ENCODE measurements at places on chromosomes 6 and 20.

DNA sequence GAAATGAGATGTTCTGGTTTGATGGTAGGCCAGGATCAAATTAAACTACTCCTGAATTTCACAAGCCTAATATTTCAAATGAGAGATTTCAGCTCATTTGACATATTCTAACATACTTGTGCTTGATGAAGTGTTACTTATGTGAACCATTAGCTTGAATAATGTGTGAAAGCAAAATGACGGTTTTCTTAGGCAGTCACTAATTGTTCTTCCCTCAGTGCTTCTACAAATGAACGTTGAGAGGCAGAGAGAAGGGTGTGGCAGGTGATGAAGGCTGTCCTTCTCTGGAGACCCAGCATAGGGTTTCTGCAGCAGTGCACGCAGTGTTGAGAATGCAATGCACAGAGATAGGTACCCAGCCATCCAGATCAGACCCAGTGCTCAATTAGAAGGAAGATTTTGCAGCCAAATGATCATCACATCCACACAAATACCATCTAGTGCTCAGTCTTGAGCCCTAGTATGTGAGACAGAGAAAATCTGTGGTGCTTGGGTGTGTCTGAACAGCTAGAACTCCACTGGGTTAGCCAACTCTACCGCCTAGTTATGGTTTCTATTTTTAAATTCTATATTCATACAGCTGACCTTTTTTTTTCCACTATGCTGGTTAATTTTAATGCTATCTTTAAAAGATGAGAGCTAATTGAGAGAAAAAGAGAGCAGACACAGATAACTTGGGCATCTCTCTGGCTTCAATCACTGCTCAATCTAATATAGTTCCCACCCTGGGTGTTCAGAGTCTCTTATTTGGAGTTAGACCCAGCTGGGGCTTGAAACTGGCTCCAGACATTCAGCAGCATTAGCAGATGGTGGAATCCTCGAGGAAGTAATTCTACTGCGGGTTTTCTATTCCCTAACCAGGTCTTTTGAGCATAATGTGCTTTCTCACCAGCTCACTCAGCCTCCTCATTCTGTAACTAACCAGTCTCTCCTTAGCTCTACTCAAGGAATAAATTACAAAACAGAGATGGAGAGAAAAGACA lies 4.4 kb upstream of the MYLIP start:
- DNase-seq, result no peak

DNA sequence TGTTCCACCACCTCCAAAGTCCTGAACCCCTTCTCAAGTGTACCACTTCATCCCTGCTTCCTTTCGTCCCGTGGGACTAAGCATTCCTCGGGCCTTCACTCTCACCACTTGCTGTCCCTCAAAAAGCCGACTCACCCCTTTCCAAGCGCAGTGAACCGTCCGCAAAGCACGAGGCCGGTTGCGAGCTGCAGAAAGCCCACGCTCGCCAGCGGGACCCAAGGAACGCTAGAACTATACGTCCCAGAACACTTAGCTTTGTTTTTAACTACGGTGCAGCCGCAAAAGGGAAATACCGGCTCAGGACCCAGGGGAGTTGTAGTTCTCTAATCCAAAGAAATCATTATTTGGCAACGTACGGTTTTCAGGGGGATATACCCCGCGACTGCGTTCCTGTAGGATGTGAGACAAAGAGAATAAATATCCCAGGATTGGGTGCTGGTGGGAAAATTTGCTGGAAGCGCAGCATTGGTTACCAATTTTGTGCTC lies 416 bp upstream of the POLR1H start:
- no peak for DNase-seq

GRCh38 chr20:10679269-10679668 lies 5.5 kb upstream of the JAG1 start:
- DNase-seq, result no peak

DNA sequence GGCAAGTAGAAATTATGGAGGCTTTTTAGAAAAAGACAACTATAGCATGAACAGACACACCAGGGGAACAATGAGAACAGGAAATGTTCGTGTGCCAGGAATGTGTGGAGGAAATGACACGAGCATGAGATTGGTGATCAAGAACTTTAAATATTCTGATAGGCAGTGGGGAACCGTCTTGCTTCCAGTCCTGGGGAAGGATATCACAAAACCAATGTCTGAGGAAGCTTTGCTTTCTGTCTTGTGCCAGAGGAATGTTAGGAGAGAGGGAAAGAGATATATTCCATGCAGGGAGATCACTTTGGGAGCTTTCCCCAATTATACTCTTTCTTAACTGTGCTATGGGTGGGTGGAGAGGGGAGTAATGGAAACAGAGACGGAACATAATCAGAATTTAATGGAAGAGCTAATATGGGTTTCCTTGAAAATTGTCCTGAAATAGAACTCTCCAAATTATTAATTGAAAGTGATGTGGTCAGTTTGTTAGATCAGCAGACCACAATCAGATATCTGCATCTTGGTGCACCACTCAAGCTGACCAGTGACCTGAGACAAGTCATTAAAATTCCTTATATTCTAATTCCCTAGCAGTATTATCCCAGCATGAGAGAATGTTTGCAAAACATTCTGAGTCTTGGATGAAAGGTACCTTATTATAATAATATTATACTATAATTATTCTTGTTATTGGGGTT lies 178.2 kb downstream of the SOX4 start:
- DNase-seq, result no peak

DNA sequence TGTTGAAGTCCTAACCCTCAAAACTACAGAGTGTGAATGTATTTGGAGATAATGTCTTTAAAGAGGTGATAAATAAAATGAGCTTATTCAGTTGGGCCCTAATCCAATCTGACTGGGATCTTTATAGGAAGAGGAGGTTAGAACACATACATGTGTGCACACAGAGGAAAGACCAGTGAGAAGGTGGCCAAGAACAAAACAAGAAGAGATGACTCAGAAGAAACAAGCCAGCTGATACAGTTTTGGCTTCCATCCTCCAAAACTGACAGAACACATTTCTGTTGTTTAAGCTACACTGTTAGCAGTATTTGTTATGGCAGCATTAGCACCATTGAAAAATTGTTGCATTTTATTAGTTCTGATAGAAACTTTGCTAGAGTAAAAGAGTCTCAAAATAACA lies 609.3 kb upstream of the IMPG1 start:
- DNase-seq, result no peak

GRCh38 chr20:23027721-23028120 lies 7.4 kb upstream of the SSTR4 start:
- no peak for DNase-seq

GRCh38 chr6:134658596-134658995 lies 291.3 kb downstream of the ALDH8A1 start:
- no peak for DNase-seq

Measured in AG04450 (cell line).